Hypothalamus (tissue), 51 donors: ENCODE measurements at places on chromosomes 6 and 20.

DNA sequence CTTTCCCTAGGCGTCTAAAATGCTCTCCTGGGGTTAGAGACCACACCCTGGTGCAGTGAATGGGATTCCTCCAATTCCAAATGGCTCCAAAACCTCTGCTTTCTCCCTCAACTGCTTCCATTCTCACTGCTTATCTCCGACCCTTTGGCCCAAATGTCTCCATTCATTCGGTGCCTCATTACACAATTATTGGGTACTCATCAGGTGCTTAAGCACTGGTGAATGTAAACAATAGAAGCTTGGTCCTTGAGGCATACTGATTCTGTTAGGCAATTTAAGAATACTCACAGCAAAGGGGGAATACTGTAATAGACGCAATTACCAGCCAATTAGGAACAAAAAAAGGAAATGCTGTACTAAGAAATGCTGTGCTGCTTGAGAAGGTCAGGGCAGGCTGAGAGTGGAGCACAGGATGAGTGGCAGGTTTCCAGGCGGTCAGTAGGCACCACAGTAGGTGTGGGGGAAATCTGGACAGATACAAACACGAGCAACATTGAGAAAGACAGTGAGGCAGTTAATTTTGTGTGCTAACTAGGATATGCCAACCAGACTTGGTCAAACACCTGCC is 23.0 kb downstream of the GMDS start:
- DNase-seq: no peak

- DNase-seq: no peak
These were observed 136.2 kb downstream of the GMPR start for GRCh38 chr6:16374461-16375200.

GRCh38 chr6:109153752-109154151 is 58.4 kb downstream of the CEP57L1 start:
- no peak for DNase-seq

DNA sequence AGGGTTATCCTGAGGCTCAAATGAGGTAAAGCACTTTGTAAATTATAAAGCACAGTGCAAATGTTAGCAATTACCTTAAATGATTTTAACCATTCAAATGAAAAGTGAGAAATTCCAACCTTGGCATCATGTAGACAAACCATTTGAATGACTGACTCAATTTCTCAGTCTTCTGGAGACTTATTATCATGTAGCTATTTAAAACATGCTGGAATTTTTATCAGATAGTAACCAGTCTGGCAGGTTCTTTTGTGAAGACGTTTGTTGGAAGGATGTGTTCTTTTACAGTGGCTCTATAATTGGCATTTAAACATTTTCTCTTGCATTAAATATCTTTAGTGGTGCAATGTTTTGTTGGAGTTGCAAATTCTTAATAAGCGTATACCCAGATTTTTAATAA is 386.6 kb downstream of the NKAIN2 start:
- no peak for DNase-seq

GRCh38 chr20:62771396-62772102 is 24.7 kb upstream of the MRGBP start:
- DNase-seq: no peak

GRCh38 chr6:157607317-157608109 is 215.5 kb upstream of the SNX9 start:
- no peak for DNase-seq

DNA sequence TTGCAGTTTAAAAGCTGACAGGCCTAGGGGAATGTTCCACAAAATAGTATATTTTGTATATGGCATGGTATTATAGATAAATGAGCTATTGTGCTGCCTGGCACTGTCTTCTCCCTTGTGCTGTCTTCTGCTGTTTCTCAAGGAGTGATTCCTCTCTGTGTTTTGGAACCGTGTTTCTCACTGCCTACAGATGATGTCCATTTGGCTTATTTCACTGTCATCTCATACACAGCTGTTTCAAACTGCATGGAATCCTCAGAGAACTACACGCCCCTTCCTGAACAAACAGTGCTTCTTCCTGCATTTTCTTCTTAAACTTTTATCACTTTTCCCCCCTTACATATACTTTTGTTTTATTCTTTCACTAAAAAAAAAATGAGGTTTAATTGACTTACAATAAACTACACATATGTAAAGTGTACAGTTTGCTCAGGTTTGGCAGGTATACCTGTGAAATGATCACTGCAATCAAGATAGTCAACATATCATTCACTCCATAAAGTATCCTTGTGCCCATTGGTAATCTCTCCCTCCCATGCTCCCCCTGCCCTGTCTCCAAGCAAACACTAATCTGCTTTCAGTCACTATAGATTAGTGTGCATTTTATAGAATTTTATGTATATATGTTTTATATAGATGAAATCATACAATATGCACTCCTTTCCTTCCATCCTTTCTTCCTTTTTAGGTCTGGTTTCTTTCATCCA is 43.0 kb downstream of the CBFA2T2 start:
- no peak for DNase-seq

DNA sequence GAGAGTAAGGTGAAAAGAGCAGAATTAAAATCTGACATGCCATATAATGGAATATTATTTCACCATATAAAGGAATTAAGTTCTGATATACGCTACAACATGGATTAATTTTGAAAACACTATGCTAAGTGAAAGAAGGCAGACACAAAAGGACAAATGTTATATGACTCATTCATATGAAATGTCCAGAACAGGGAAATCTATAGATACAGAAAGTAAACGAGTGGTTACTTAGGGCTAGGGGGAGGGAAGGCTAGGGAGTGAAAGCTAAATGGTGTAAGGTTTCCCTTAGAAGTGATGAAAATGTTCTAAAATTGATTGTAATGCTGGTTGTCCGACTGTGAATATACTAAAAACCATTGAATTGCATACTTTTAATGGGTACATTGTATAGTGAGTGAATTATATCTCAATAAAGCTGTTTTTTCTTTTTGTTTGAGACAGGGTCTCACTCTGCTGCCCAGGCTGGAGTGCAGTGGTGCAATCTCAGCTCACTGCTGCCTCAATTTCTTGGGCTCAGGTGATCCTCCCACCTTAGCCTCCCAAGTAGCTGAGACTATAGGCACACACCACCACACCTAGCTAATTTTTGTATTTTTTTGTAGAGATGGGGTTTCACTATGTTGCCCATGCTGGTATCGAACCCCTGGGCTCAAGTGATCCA is 8.2 kb downstream of the PRPH2 start:
- DNase-seq: no peak

GRCh38 chr6:129673748-129674147 is 36.2 kb downstream of the ARHGAP18 start:
- DNase-seq: no peak

DNA sequence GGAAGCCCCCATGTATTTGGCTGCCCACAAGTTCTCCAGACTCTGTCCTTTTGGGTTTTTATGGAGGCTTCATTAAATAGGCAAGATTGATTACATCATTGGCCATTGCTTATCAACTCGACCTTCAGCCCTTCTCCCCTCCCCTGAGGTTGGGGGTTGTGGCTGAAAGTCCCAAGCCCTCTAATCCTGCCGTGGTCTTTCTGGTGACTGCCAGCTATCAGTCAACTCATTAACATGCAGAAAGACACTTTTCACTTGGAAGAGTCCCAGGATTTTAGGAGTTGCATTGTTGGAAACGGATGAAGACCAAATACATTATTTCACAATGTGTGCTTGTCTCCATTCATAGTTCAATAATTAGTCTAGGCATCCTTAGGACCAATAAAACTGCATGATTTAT is 9.5 kb downstream of the CDC5L start:
- DNase-seq: no peak

DNA sequence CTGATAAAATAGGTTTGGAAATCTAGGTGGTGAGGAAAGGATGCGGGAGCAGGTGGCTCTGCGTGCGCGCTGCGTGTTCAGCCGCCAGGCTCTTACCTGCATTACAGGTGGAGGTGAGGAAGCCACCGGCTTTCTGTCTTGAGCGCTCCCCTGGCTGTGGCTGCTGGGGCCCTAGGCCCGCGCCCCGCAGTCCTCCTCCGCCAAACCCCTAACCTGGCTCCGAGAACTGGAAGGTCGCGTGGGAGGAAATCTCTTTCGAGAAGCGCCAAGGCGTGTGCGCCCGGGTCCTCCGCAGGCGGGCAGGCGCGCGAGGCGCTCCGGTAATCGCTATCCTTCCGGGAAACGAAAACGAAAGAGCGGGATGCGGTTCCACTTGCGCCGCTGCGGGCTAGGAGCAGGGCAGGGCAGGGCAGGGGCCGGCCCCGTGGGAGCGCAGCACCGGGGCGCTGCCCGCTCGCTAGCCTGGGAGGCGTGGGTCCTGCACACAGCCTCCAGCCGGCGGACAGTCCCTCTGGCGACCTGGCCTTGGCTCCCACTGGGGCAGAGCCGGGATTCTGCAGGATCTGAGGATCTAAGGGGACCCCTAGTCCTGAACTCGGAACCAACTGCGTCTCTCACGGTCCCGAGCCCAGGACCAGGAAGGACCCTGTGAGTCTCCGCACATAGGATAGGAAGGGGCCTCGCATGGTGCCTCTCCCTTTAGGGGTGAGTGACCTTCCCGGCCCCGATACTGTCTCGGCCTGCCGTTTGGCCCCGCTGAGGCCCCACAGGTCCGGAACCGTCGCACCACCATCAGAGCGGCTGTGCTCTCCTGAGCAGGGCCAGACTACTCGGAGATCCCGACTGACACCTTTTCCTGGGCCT is at the start of gene ETV7:
Gene ETV7 (minus strand): TSS at position 230 of the 864 bp plus-strand sequence. CDS start 128 bp downstream, at position 102.
- DNase-seq: no peak
